ENCODE measurements at places on chromosomes 3 and 15.

GRCh38 chr3:167740961-167741587 is 5.6 kb downstream of the SERPINI1 start:
- no peak for DNase-seq

DNA sequence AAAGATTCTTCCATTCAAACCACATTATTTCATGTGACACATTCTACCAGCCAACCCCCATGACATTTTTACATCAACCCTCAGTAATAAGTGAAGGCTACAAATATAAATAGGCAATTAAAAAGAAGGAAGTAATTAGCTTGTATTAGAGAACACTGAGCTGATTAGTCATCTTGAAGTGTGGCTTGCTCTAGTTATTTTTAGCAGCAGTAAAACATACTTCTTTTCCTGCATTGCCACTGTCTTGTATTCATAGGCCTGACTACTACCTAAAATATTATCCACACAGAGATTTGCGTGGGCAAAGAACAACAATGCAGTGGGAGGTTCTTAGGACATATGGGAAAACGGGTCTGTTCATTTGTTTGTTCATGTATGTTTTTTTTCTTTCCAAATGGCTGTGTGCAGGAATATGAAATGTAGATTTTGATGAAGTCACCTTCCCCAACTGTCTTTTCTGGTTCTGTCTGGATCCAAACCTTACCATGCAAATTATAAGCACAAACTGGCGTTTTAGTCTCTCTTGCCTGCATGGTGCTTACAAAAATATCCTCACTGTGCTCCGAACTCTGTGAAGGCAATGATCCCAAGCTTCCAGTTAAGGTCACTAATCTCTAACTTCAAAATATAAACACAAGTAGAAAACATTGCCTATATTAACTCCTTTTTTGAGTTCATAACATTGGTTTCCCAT is 31.5 kb upstream of the TM4SF4 start:
- no peak for DNase-seq

DNA sequence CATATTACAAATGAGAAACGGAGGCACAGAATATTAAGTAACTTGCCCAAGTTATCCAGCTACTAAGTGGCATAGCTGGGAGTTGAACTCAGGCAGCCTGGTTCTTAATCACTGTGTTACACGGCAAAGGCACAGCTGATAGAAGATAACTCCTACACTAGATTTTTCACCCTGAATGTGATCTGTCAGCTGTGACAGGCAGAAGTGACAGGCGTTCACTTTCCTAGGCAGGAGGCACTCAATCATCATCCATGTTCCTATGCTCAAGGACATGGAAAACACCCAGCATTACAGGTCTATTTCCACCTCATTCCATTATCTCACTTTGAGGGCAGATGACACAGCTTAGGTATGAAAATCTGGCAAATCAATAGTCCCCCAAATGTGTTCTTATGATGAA is 35.6 kb downstream of the TBC1D2B start:
- DNase-seq = no peak

- no peak for DNase-seq
Observed at GRCh38 chr15:29070471-29071231, 184.9 kb downstream of the APBA2 start.

GRCh38 chr3:191397771-191398170 is 63.2 kb upstream of the PYDC2 start:
- DNase-seq = no peak

DNA sequence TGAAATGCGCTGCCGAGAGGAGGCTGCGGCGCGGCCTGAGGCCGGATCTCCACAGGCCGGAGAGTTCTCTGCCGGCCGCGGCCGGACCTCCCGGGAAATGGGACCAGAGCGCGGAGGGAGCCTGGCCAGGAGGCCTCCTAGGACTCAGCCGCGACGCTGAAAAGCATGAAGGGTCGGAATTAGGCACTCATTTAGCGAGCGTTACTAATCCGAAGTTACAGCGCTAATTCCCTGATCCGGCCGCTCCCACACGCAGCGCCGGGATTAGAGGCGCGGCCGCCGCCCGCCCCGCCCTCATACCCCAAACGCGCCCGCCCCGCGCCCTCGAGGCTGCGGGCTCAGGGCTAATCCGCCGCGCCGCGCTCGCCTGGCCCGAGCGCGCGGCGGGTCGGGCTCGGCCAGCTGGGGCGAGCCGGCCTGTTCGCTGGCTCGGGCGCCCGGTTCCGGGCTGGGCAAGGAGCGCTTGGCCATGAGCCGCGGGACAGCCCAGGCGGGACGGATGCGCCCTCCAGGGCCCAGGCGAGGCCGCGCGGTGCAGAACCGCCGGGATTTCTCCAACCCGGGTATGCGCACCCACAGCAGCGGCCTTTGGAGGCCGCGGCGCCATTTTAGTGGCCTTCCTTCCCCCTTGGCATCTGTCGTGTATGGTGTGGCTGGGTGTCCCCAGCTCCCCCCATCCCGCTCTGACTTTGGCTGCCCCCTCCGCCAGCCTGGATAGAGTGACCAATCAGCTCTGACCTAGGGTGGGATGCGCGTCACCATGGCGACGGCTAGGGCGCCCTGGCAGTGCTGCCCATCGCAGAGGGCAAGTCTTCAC is 36.8 kb upstream of the POLG start:
- no peak for DNase-seq

- DNase-seq = no peak
Observed at GRCh38 chr3:145704020-145704419, 457.0 kb downstream of the PLOD2 start.

- no peak for DNase-seq
Observed at GRCh38 chr15:66563126-66563525, 2.7 kb downstream of the LCTL start.

GRCh38 chr3:50370594-50370993 is 11.3 kb upstream of the TMEM115 start:
- DNase-seq = no peak

GRCh38 chr3:194571491-194572142 is 61.6 kb downstream of the TMEM44 start:
- no peak for DNase-seq

Data from effector memory CD4-positive, alpha-beta T cell (primary cell).